ENCODE measurements at places on chromosomes 1 and 21.

GRCh38 chr1:168202941-168203654 is 22.7 kb upstream of the SFT2D2 start:
- no peak for DNase-seq

- no peak for DNase-seq
These were observed 13.9 kb downstream of the CHIT1 start for GRCh38 chr1:203215573-203215972.

DNA sequence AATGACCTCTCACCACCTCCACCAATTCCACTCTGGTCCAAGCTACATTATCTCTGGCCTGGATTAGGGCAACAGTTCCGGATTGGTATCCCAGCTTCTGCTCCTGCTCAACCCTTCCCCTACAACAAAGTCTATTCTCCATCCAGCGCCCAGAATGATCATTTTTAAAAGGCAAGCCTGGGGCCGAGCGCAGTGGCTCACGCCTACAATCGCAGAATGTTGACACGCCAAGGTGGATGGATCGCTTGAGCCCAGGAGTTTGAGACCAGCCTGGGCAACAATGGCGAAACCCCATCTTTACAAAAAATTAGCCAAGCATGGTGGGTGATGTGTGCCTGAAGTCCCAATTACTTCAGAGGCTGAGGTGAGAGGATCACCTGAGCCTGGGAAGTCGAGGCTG is 2.2 kb downstream of the LYST start:
- no peak for DNase-seq

- no peak for DNase-seq
These were observed 379.8 kb downstream of the MATN1 start for GRCh38 chr1:30343562-30343961.

DNA sequence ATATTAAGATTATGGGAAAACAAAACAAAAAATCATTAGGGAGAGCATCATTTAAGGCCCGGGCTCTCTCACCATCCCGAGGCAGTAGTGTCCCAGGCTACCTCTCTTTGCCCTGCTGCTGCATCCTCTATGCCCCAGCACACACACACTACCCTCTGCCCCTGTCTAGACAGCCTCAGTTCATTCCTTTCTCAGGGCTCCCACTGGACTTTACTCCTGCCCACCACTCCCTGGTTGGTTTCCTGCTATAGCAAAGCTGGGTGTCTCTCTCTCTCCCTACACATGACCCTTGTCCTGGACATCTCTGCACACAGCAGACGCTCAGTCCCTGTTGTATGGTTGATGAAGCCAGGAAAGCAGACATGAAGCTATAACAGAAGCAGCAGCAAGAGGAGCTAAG is 30.7 kb downstream of the GNG12 start:
- DNase-seq = no peak
